Activated CD4-positive, alpha-beta T cell treated with anti-CD3 and anti-CD28 coated beads, Interleukin-2, amount 10 ng/mL, durations not matched to agents 24 days and 14 days (primary cell): ENCODE measurements at places on chromosomes 11 and 22. TPM values are rescaled to one million over a fixed set of nuclear protein-coding genes. Genes with fewer than 3 reads are reported as not detected.

GRCh38 chr11:71250523-71251150 lies 1.7 kb downstream of the SHANK2 start:
- no peak overlapping the region for H3K4me3 ChIP-seq
- DNase-seq = no peak
- no peaks in the 10 kb centered on the region for H3K36me3 ChIP-seq
- H3K27me3 ChIP-seq = peaks cover 47% of the 10 kb centered on the region

- H3K27me3 ChIP-seq = no peaks in the 10 kb centered on the region
- H3K4me3 ChIP-seq = no peak overlapping the region
- no peak overlapping the region for H3K27ac ChIP-seq
- no peaks in the 10 kb centered on the region for H3K36me3 ChIP-seq
These were observed 21.3 kb downstream of the KRTAP5-6 start for GRCh38 chr11:1718326-1718725.

Gene CALCB
- total RNA-seq = 0.58 and 0.99 TPM in 2 replicates

DNA sequence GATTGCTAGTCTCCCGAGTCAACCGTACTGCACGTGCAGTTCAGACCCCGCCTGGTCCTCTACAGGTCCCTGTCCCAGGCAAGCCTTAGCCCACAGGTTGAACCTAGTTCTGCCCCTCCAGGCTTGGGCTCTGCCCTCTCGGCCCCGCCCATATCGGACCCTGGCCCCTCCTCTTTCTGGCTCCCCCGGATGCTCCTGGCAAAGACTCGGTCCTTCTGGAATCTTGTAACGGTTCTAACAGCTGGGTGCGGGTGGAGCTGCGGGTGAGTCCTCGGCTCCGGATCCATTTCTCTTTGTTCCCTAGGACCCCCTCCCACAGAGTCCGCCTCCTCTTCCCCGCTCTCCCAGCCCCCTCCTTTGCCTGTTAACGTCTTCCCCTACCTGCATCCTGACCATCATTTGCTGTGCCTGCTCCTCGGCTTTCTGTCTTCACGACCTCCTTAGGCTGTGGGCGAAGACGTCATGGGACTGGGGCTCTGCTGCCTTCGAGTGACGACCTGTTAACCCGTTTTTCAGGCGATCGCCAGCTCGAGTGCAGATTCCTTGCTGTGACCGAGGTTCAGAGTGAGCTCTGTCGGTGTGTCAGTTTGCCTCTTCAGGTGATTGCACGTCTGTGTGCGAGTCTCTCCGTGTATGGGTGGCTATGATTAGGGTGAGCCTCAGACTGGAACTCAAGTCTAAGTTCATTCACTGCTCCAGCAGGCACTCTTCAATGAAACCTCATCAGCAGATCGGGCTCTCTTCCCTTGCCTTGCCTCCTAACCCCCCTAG lies at the start of gene DNHD1:
TSS of gene DNHD1 (plus strand) at position 212 of the 771 bp plus-strand sequence. CDS start 936 bp downstream, outside the sequence.
- H3K36me3 ChIP-seq = peaks cover 26% of the 10 kb centered on the region
- no peak within 1 kb of the TSS for H3K4me3 ChIP-seq
- H3K4me1 ChIP-seq = peaks cover 7% of the 10 kb centered on the region
- H3K27ac ChIP-seq = no peak within 1 kb of the TSS
- H3K27me3 ChIP-seq = no peaks in the 10 kb centered on the region

GRCh38 chr11:65221026-65221425 lies 39.3 kb downstream of the CAPN1 start:
- no peak overlapping the region for H3K27ac ChIP-seq
- no peak overlapping the region for H3K4me3 ChIP-seq
- H3K27me3 ChIP-seq = peaks cover 10% of the 10 kb centered on the region

DNA sequence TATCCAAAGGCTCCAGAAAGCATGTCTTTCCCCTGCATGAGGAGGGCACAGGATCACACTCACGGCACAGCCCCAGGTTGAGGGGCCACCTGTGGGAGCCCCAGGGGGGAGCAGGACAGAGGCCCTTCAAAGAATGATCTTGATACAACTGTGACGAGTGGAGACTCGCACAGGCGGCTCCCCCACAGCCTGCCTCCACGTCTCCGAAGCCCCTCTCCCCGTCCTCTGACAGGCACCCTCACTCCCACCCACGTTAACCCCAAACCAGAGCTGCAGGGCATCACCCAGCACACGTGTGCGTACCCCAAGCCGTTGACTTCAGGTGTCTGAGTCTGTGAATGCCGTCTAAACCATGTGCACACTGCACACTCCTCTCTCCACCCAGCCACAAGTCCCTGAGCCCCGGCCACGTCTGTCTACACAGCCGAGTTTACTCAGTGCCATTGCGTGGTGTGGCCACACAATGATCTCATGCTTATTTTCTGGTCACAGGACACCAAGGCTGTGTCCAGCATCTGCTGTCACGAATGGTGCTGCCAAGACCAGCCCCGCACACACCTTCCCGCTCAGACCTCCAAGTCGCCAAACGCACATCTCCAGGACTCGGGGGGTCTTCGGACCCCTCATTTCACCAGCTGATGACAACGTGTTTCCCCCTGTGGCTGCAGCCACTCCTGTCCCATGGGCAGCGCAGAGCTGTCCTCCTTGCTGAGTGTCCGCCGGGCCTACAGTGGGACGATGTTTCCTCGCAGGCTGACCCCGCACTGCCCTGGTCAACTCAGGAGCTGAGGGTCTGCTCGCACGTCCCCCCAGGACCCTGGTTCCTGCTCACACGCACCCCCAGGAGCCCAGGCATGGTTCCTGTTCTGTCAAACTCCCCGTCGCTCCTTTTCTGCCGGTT lies 251.2 kb downstream of the BRD1 start:
- H3K4me1 ChIP-seq = no peaks in the 10 kb centered on the region
- DNase-seq = no peak
- H3K27ac ChIP-seq = no peak overlapping the region
- H3K36me3 ChIP-seq = peaks cover 2% of the 10 kb centered on the region
- H3K27me3 ChIP-seq = no peaks in the 10 kb centered on the region

GRCh38 chr11:67491276-67492068 lies 8.6 kb downstream of the AIP start:
- no peak overlapping the region for H3K4me3 ChIP-seq
- H3K27me3 ChIP-seq = no peaks in the 10 kb centered on the region

DNA sequence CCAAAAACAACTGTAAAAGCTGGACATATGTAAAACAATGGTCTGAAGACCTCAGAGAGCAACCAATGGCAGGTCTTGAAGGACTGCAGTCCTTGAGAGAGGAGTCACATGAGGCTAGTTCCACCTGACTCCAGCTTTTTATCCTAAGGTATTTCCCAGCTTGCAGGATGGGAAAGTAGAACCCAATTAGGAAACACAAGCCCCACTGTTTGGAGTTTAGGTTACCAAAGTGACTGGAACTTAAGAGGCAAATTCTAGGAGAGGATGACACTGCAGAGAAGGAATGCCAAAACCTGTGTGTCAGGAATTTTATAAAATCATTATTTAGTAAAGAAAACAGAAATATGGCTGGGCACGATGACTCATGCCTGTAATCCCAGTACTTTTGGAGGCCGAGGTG lies 18.4 kb downstream of the OR2AT4 start:
- no peak overlapping the region for H3K27ac ChIP-seq
- no peak for DNase-seq
- H3K4me1 ChIP-seq = no peaks in the 10 kb centered on the region
- H3K36me3 ChIP-seq = no peaks in the 10 kb centered on the region
- H3K27me3 ChIP-seq = peaks cover 25% of the 10 kb centered on the region
- no peak overlapping the region for H3K4me3 ChIP-seq

DNA sequence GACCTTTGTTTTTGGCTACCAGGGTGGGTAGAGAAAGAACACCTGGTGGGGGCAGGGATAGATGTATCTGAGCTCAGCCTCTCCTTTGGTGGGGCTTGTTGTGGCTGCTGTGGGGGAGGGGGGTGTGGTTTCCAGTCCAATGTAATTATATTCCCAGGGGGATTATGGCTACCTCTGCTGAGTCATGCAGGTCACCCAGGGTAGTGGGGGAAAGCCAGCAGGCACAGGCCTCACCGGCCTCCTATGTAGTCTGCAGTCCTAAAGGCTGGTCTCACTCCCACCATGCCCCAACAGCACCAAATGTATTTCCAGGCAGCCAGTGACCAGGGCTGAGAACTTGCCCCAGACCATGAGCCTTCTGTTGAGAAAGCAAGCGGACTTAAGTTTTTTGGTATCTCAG lies 119.6 kb downstream of the DYNC2H1 start:
- H3K4me1 ChIP-seq = no peaks in the 10 kb centered on the region
- H3K27ac ChIP-seq = no peak overlapping the region
- no peak for DNase-seq
- H3K4me3 ChIP-seq = no peak overlapping the region
- H3K36me3 ChIP-seq = no peaks in the 10 kb centered on the region

Gene GUCY1A2
- not detected in 2 replicates for total RNA-seq

- DNase-seq = no peak
- H3K36me3 ChIP-seq = no peaks in the 10 kb centered on the region
- H3K4me3 ChIP-seq = no peak overlapping the region
- H3K27ac ChIP-seq = no peak overlapping the region
- H3K27me3 ChIP-seq = no peaks in the 10 kb centered on the region
- no peaks in the 10 kb centered on the region for H3K4me1 ChIP-seq
These were observed 92.9 kb downstream of the DYNC2H1 start for GRCh38 chr11:103202048-103202651.

DNA sequence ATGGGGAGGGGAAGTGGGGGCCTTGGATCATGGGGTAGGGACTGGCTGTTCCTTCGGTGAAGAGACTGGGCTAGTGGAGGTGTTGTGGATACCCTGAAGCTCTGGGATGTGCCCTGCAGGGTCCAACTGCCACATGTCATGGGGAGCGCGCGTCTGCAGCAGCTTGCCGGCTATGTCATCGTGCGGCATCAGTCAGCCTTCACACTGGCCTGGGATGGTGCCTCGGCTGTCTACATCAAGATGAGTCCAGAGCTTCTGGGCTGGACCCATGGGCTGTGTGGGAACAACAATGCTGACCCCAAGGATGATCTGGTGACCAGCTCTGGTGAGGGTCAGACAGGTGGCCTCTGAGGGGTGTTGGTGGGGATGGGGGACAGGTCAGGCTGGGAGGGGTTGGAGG lies 9.9 kb downstream of the OTOG start:
- no peaks in the 10 kb centered on the region for H3K36me3 ChIP-seq
- H3K27me3 ChIP-seq = peaks cover 3% of the 10 kb centered on the region
- no peak for DNase-seq
- H3K4me1 ChIP-seq = no peaks in the 10 kb centered on the region
- H3K27ac ChIP-seq = no peak overlapping the region
- H3K4me3 ChIP-seq = no peak overlapping the region

GRCh38 chr22:42907404-42908373 lies 50.6 kb upstream of the ARFGAP3 start:
- H3K4me1 ChIP-seq = no peaks in the 10 kb centered on the region
- no peak overlapping the region for H3K27ac ChIP-seq
- no peak overlapping the region for H3K4me3 ChIP-seq
- no peaks in the 10 kb centered on the region for H3K27me3 ChIP-seq
- DNase-seq = no peak

Gene GRK3
- 30.1 and 31.4 TPM in 2 replicates for total RNA-seq

Gene OR52I1
- not detected in 2 replicates for total RNA-seq
